Epithelial cell of proximal tubule (primary cell): ENCODE measurements at places on chromosomes 7 and 10. TPM values are rescaled to one million over a fixed set of nuclear protein-coding genes. Genes with fewer than 3 reads are reported as not detected.

GRCh38 chr7:155917836-155918430 is 105.7 kb upstream of the SHH start:
- DNase-seq: peak; percentile 51

ESYT2 gene
- 43.4 and 50.1 TPM in 2 replicates for total RNA-seq

DNA sequence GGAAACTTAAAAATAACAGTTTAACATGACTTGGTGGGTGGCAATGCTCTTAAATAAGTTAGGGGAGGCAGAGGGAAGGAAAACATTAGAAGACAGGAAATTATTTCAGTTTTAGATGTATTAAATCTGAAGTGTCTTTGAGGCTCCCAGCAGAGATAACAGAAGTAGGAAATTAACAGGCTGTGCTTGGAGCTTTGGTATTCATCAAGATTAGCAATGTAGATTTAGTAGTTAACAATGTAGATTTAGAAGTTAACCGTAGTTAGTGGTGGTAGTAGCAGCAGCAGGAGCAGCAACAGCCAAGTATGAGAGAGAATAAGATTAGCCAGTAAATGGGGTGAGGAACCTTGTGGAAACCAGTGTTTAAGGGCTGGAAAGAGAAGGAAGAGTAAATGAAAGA is 48.7 kb upstream of the UBN2 start:
- DNase-seq: no peak

NAT16 gene
- 0.12 TPM in 1 of 2 replicates, not detected in the other for total RNA-seq

SEMA3A gene
- 13.7 and 20.5 TPM in 2 replicates for total RNA-seq

DNA sequence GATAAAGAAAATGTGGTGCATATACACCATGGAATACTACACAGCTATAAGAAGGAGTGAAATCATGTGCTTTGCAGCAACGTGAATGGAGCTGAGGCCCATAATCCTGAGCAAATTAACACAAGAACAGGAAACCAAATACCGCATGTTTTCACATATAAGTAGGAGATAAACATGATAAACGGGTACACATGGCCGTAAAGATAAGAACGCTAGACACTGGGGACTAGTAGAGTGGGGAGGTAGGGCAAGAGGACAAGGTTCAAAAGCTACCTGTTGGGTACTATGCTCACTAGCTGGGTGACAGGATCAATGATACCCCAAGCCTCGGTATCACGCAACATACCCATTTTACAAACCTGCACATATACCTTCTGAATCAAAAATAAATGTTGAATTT is 113.7 kb downstream of the CSTF2T start:
- DNase-seq: no peak

FEZF1 gene
- total RNA-seq: not detected in 2 replicates

DNA sequence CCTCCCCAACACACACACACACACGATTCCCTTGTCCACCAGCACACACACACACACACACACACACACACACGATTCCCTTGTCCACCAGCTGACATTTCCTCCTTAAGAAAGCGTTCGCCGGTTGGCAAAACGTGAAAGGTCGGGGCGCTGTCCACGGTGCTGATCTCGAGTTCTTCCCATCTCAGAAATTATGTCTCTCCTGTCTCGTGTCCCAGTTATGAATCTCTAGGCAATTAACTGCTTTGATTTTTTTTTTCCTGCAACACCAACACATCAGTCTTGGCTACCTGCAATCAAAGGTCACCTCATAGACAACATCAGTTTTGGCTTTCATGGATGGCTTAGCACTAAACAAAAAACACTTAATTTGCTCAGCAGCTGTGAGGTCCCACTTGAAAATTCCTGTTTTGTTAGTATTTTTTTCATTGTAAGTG is 1.9 kb downstream of the INA start:
- DNase-seq: no peak

DNA sequence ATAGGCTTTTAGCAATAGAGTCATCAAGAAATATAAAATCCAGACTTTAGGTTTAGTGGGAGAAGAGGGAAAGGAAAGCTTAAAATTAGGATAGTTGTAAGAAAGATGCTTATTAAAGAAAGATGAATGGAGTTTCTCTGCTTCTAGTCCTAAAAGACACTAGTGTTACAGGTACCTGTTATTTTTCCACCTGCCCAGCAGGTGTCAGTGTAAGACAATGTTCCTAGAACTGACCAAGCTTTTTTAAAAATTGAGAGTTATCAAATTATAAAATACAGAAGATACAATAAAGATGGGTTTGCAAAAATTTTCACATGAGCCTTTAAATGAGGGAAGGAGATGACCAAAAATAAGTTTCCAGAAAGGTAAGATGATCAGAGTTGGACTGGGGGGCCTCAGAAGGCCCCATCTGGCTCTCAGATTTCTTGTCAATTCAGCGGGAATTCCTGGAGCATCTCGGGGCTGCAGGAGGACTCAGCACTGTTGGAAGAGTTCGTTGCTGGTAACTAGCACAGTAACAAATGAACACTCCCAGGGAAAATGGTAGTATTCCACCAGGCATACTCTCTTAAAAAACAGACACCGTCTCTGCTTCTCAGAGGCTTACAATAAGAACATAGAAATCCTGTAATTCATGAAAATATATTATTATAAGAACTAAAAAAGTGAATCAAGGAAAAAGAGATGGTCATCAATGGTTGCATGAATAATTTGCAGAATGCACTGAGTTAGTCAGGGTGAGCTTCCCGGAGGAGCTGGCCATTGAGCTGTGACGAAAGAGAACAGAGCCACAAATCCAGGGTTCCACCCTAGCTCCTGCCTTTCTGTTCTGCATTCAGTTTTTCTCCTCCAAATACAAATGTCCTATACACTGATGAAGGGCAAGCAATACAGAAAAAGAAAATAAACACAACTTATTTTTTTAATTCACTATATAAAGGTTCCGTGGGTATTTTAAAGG is 71.8 kb upstream of the PIK3CG start:
- no peak for DNase-seq

AGAP5 gene
- 1.0 and 1.9 TPM in 2 replicates for total RNA-seq

ACSM6 gene
- total RNA-seq: not detected in 2 replicates

TSPAN15 gene
- 26.4 and 28.6 TPM in 2 replicates for total RNA-seq

DNA sequence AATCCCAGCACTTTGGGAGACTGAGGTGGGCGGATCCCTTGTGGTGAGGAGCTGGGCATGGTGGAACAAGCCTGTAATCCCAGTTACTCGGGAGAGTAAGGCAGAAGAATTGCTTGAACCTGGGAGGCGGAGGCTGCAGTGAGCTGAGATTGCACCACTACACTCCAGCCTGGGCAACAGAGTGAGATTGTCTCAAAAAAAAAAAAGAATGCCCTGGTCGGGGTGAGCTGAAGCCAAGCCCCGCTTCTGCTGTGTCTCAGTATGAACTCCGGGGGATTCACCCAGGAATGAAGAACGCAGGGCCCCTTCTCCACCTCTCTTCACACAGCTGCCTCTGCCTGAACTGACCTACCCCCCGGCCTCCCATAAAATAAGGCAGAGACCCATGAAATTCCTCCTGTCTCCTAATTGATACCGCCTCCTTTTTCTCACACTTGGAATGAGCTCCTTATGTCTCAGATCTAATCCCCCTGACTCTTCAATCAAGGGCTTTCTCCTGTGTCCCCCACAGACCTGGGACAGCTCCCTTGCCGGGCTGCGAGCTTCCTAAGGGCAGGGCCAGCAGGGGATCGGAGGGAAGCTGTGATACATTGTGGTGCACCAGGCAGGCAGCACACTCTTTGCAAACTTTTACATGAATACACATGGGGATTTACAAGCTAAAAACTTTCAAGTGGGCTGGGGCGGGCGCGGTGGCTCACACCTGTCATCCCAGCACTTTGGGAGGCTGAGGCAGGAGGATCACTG is 911 bp upstream of the ZP3 start:
- no peak for DNase-seq

CISD1 gene
- total RNA-seq: 53.8 and 66.4 TPM in 2 replicates

MNX1 gene
- 2.1 and 4.6 TPM in 2 replicates for total RNA-seq

GRCh38 chr7:154568346-154568745 is 434.6 kb downstream of the PAXIP1 start:
- no peak for DNase-seq

TMEM196 gene
- not detected in 2 replicates for total RNA-seq

DNA sequence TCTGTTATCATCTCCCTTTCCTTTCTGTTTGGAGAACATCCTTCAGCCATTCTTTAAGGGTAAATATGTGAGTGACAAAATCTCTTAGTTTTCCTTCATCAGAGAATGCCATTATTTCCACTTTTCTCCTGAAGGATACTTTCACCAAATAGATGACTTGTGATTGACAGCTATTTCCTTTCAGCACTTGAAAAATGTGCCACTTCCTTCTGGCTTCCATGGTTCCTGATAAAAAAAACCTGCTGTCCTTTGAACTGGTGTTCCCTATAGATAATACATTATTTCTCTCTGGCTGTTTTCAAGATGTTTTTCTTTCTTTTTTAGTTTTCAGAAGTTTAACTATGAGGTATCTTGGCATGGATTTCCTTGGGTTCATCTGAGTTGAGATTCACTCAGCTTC is 79.7 kb downstream of the TBXAS1 start:
- DNase-seq: no peak

DNA sequence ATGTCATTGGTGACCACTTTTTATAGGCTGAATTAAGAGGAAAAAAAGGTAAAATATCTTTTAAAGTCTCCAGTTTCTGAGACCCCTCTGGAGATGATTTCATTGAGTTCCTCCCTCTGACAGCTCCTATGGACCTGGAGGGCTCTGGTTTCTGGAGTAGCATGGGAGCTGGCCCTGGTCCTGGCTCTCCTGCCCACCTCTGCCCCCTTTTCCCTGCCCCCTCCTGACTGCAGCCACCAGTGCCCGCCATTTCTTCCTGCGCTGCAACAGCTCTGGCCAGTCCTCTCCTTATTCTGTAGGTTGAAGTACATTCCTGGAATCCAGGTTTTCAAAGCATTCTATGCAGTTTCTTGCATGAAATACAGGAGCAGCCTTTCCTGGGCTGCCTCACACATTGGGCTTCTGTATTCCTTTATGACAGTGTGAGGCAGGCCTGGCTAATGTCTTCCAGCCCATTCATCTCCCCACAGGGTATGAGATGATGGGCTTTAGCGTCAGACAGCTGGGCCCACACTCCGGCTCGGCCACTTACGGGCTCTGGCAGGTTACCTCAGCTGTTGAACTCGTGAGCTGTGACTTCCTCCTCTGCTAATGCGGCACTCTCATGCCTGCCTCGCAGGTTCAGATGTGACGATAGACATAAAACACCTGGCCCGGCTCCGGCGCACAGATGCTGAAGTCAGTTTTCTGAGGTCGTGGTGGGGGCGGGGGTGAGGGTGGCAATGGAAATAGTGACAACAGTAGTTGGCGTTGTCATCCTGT is 101.7 kb downstream of the MGMT start:
- DNase-seq: no peak

DNA sequence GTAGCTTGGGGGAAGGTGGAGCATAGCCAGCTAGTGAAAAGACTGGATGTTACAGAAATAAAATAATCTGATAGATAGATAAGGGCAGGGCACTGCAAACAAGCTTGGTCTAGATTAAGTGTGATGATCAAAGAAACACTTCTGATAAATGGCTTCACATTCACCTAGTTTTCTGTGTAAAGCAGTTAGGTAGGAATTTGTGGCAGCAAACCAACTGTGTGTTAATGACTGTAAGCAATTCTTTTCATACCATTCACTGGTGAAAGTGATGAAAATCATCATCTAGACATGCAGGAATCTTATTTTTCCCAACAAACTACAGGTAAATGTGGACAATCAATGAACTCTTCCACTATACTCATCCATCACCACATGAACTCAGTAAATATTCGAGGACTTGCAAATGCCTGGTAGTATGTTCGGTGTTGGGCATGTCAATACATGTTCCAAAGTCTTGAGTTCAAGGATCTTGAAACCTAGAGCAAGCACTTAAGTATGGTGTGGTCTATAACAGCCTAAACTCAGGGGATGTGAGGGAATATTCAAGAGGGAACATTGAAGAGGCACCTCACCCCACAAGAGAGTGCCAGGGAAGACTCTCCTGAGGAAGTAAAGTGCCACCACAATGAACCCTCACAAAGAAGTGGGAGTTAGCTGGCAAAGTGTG is 20.5 kb downstream of the PON3 start:
- no peak for DNase-seq

DNA sequence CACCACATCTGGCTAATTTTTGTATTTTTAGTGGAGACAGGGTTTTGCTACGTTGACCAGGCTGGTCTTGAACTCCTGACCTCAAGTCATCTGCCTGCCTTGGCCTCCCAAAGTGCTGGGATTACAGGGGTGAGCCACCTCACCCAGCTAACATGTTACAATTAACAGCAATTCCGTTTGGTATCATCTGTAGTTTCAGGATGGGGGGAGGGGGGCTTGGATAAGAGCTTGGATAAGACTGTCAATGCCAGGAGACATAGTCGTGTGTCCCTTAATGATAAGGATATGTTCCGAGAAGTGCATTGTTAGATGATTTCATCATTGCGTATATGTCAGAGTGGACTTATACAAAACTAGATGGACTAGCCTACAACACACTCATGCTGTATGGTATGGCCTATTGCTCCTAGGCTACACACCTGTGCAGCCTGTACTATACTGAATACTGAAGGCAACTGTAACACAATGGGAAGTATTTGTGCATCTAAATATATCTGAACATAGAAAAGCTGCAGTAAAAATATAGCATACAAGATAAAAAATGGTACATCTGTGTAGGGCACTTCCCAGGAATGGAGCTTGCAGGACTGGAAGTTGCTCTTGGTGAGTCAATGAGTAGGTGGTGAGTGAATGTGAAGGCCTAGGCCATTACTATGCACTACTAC is 103.9 kb upstream of the TNS3 start:
- DNase-seq: no peak

DNA sequence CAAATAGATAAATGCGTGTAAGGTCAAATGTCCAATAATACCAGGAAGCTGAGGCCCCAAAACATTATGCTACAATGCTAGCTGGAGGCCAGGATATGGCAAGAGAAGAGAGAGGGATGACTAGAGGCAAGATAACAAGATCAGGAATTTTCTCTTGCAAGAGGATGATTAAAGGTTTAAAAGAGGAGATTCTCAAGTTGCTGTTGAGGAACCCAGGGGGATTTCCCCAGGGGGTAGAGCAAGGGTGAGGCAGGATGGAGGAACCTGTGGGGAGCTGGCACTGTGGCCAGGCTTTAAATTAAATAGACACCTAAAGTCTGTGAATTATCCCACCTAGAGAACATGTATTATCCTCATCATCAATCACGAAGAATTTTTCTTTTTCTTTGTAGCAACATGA is 3.4 kb upstream of the TAS2R60 start:
- no peak for DNase-seq

CYP2E1 gene
- 0.17 and 1.1 TPM in 2 replicates for total RNA-seq

ENKUR gene
- not detected in 2 replicates for total RNA-seq

TMEM139 gene
- total RNA-seq: 14.5 and 30.9 TPM in 2 replicates

- DNase-seq: peak; percentile 80
These were observed 195.4 kb downstream of the SKIDA1 start for GRCh38 chr10:21329995-21330627.

DNA sequence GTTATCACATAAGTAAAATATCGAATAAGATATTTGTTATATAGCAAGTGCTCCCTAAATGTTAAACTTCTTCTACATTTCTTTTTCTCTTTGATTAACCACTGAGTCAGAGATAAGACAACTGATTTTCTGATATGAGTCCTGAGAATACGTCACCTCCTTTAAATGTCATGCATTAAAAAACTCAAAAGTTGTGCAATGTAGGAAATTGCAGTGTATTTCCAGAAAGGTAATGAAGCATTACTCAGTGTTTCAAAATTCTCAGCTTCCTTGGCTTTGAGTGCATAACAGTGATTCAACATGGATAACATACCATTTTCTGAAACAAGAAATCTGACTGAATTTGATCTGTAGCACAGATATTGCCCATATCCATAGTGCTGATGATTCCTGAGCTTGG is 155.8 kb downstream of the BMPER start:
- peak; percentile 72 for DNase-seq

GRCh38 chr10:102608487-102608886 is 35.8 kb upstream of the TRIM8 start:
- no peak for DNase-seq

GRCh38 chr10:15150563-15150962 is 17.9 kb downstream of the NMT2 start:
- DNase-seq: no peak
